Activated T-cell treated with anti-CD3 and anti-CD28 coated beads, Interleukin-2, amount 50 U/mL, for 24 hours (primary cell): ENCODE measurements at places on chromosomes 4 and X.

DNA sequence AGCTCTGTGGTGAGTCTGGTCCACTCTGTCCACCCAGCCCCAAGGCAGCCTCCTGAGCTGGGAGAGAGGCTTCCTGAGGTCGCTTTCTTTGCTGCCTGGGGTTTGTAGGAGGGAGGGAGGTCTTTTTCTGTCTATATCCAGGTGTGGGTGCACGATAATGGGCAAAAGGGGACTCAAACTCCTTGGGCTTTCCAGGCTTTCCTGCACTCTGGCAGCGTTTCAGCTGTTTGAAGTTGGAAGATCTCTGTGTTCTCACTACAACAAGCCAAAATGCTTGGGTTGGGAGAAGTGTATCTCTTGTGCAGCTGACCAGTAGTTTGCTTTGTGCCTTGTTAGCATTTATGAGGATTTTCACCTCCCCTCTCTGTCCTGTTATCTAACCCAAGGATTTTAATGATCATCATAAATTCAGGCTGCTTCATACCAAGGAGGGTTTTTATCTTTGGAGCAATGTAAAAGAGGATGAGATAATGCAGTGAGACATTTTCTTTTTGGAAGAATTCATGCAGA, 126.3 kb downstream of the REPS2 start:
- DNase-seq, result no peak

- no peak for DNase-seq
Observed at GRCh38 chr4:99734583-99735322, 77.1 kb upstream of the C4orf54 start.

DNA sequence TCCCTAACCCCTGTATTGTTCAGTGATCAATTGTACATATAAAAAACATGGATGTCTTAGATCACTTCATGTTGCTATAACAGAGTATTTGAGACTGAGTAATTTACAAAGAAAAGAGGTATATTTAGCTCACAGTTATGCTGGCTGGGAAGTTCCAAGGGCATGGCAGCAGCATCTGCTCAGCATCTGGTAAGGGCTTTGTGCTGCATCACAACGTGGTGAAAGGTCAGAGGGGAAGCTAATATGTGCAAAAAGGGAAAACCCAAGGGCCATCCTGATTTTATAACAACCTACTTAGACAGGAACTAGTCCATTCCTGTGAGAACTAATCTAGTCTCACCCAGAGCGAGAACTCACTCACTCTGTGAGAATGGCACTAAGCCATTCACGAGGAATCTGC, 128.2 kb upstream of the OTUD4 start:
- no peak for DNase-seq

GRCh38 chr4:53619431-53619830, 28.1 kb upstream of the LNX1 start:
- no peak for DNase-seq

DNA sequence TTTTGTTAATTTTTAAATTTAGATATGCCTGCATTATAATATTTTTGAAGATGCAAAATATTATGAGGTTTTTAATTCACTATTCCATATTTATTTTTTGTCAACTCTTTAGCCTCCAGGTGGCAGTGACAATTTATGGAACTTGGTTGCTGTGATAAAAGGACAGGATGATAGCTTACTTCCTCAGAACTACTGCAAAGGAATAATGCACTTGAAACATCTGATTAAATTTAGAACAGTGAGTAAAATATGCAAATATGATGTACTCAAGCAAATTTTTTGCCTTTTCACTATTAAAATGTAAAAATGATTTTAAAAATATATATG, 45.1 kb downstream of the SPATA4 start:
- no peak for DNase-seq

GRCh38 chr4:57661517-57662090, 551.4 kb upstream of the IGFBP7 start:
- no peak for DNase-seq

GRCh38 chrX:130086447-130087206, 23.7 kb downstream of the ELF4 start:
- peak; percentile 72 for DNase-seq

DNA sequence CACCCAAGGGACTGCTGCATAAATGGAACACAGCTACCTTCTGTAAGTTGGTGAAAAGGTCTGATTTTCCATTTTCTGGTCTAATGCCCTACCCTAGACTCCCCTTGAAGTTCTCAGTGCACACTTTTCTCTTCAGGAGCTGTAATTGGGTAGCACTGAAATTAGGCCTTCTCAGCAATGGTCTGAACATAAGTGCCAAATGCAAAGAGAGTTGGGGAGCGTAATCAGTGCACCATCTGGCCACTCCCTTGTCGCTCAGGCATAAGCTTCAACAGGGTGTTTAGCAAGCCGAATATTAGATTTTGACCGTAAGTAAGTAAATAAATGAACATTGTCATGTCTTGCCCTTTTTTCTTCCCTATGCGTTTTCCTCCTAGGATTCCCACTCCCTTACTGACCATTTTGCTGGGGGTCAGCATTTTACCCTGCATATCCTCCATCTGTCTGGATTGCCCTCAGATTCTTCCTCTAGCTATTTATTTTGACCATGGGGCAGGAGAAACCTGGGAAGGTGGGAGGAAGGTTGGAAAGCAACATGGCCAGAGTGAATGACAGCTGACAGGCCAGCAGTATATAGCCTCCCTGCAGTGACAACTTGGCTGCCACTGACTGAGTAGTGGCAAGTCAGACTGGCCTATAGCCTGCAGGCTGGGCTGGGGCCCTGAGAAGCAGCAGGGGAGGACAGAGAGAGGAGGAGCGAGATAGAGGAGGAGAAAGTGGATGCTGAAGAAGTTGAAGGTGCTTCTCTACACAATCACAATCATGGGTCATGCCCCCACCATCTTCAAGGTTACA, 2.7 kb downstream of the NHSL2 start:
- no peak for DNase-seq

DNA sequence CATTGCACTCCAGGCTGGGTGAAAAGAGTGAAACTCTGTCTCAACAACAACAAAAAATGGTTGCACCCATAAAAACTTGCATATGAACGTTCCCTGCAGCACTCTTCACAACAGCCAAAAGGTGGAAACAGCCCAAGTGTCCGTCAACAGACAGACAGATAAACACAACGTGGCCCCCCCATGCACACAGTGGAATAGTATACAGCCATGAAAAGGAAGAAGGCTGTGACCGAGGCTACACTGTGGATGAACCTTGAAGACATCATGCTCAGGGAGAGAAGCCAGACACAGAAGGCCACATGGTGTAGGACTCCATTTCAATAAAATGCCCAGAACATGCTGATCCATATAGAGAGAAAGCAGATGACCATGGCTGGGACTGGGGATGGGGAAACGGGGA, 33.5 kb upstream of the ASMTL start:
- peak; percentile 5 for DNase-seq
